Fibroblast of skin of back (primary cell): ENCODE measurements at places on chromosomes 6 and 20.

DNA sequence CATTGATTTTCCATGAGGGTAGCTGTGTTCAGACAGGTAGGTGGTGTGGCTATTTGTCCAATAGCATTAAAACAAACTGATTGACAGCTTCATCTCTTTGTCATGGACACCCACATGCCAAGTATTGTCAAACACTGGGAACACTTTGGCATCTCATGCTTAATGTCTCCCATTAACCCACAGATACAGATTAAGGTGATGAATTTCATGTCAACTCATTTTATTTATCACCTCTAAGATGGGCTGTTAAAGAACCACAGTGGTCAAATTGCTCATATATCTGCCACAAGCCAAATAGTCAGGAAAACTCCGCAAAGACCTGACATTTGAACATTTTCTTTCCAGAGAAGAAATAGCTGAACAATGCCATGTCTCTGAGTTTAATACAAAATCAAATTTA lies 139.1 kb upstream of the SPTLC3 start:
- DNase-seq, result no peak

DNA sequence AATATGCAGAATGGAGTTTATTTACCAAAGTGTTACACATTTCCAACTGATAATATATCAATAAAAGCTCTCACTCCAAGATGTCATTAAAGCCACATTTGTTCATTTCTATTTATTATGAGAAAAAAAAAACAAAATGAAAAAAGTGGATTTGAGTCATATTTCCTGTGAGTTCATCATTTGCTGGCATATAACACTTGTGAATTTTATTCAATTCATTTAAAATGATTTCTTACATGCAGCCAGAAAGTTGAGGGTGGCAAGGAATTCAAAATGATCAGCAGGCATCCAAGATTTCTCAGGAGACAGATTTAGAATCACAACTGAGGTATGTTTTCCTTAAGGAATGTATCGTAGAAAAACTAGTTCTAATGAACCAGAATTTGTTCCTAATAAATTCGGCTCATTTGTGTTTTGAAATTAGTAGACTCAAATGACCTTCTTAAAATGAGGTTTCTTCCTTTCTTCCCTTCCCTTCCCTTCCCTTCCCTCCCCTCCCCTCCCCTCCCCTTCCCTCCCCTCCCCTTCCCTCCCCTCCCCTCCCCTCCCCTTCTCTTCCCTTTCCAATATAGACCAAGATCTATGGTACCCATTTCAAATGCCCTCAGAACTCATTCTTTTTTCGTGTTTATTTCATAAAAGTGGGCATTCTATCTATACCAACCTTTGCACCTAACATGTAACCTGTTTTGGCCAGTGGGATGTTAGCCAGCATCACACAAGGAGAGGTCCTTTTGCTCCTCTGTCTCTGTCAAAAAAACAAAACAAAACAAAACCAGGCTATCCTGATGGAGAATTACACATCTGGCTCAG lies 357.9 kb upstream of the TSHZ2 start:
- DNase-seq, result peak; percentile 44

GRCh38 chr6:41002168-41002567 lies 36.9 kb downstream of the UNC5CL start:
- DNase-seq, result no peak

- DNase-seq, result no peak
Observed at GRCh38 chr6:16712255-16712930, 48.9 kb downstream of the ATXN1 start.

DNA sequence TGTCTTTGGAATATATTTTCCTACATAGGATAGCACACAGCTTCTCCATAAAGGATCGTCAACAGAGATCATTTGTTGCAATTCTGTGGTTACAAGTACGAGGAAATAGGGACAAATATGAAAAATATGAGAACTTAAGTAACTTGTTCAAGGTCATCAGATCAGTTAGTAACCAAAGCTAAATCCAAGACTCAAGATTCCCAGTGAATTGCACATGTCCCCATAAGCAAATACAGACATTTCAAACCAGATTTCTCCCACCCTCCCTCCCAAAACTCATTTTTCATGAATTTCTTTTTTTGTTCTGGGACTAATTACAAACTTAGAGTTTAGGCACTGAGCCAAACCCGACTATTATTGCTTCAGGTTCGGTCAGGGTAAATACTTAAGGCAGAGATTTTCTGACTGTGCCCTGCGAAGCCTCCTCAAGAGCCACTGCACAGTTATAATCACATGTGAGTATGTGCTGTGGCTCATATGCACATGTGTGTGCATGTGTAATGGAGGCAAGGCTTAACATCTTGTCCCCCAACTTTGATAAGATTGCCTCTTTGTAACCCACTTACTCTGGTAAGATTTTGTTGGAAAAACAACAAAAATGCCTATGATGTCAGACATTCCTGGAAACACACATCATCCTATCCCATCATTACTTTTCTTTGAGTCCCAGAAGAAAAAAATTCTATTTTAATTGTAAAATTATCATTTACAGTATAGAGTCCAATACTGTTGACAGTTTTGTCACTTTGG lies 216.2 kb downstream of the CD83 start:
- DNase-seq, result peak; percentile 67

DNA sequence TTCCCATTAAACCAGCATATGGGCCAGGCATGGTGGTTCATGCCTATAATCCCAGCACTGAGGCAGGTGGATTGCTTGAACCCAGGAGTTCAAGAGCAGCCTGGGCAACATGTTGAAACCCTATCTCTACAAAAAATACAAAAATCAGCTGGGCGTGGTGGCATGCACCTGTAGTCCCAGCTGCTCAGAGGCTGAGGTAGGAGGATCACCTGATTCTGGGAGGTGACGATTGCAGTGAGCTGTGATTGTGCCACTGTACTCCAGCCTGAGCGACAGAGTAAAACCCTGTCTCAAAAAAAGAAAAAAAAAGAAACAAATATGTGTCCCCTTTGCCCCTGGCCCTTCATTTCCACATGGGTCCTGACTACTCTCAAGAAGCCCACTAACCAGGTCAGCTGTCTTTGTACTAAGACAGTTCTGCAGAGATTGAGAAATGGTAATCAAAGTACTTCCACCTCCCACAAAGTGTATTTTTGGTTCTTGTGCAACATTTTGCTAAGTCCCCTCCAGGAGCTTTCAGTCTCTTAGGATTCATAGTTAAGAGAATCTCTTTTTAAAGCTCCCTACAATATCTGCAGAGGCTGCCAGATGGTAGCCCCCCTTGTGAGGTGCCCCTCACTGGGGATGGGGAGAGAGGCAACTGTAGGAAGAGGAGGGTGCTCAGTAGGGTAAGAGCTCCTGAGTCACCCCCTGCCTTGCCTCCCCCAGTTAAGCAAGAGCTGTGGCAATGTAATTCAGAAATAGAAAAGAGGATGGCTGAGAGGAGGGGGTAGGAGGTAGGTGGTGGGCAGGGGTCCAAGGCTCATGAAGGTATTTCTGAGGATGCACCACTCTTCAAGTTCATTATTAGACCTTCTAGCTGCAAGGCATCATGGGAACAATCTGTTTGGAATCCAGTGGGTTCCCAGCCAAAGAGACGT lies 16.5 kb upstream of the WFDC2 start:
- no peak for DNase-seq

DNA sequence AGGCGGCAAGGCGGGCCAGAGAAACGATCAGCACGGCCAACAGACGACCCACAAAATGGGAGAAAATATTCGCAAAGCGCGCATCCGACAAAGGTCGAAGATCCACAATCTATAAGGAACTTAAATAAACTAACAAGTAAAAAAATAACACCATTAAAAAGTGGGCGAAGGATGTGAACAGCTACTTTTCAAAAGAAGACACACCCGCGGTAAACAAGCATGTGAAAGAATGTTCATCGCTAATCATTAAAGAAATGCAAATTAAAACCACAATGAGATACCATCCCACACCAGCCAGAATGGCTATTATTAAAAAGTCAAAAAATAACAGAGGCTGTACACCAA lies 117.8 kb upstream of the SIRPA start:
- DNase-seq, result no peak

DNA sequence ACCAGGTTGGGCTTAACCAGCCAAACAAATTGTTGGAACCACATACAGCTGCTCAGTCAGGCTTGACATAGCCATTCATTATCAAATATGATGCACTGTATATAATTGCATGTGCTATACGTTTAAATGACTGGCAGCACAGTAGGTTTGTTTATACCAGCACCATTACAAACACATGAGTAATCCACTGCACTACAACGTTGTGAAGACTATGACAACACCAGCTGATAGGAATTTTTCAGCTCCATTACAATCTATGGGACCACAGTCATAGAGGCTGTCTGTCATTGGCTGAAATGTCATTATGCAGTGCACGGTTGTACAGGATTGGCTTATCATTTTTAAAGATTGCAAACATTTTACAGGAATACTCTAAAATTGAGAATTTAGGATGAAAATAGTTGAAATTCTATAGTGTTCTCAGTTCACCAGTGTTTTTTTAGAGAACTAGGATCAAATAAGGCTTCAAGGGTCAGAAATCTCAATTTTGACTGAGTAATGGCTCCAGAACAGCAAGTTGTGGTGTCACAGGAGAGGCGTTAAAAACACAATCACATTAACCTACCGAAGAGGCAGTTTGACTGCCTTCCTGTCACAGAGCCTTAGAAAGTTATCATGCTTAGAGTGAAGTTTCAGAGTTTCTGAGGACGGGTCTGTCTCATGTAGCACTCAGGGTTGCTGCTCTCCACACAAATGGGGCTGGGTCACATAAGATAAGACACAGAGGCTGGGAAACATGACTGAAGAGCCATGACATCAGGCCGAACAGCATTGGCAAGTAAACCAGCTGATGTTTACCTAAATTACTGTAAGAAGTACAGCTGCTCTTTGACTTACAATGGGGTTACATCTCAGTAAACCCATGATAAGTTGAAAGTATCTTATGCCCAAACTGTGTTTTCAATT lies 60.7 kb upstream of the SMLR1 start:
- DNase-seq, result no peak

DNA sequence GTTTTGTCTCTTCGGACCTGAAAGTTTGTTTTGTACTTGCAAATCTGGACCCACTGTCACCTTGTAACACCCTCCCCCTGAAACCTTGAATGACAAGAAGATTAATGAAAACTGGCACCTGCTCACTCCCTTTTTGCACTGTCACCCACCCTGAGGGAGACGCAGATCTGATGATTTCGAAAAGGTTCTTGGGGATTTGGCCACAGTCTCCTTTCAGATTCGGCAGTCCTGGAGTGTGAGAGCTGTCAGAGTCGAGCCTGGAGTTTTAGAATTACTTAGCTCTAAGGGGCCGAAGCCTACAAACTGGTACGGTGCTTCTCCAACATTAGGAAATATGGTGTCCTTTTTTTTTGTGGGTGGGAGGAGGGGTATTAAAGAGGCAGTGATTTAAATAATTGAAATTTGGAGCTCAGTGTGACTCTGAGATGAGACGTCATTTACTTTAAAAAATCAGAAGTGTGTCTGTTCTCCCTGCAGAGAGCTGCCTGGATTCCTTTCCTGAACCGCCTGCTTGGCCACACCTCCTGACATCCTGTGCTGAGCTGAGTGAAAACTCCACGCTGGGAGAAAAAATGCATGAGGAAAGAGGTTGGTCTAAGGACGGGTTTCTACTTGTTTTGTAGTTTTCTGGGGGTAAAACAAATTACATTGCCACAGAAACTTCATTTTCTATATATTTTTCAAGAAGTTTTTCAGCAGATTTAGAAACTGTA lies 447.0 kb upstream of the CDH4 start:
- DNase-seq, result no peak

DNA sequence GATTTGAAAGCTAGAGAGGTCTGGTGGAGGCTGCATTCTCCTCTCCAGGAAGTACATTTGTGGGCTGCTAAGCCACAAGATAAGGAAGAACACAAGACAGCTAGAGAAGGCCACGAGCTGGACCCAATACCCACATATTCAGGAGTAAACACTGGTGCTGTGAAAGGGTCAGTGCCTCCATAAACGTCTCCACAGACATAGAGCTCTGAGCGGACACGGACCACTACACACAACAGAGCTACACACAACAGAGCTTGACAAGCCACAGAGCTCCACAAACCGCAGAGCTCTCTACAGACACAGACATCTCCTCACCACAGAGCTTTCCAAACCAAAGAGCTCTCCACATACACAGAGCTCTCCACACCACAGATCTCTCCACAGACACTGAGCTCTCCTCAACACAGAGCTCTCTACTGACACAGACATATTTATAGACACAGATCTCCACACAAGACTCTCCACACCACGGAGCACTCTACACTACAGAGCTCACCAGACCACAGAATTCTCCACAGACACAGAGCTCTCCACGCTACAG lies 51.9 kb downstream of the ERMARD start:
- DNase-seq, result no peak

DNA sequence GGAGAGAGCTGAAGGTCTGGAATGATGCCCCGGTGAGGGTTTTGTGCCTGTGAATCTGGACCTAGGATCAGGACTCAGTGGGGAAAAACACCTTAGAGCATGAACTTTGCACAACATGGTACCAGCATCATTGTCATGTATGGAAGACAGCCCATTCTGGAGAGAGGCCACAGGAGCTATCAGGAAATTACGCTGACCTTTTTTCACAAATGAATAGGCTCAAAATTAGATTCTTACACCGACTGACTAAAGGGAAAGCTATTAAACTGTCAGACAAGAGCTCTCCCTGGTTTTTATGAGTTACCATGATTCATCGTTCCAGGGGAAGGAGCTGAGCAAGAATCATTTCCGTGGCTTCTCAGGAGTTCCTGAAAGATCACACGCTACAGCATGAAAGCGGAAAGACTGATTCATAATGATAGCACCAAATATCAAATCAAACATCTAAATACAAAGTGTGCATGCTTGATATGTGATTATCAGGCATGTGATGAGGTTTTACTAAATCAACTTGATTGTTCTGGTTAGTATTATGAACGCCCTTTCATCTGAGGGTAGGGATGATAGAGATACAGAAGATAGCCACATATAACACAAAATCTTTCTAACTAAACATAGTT lies 224.9 kb upstream of the SMLR1 start:
- peak; percentile 98 for DNase-seq

DNA sequence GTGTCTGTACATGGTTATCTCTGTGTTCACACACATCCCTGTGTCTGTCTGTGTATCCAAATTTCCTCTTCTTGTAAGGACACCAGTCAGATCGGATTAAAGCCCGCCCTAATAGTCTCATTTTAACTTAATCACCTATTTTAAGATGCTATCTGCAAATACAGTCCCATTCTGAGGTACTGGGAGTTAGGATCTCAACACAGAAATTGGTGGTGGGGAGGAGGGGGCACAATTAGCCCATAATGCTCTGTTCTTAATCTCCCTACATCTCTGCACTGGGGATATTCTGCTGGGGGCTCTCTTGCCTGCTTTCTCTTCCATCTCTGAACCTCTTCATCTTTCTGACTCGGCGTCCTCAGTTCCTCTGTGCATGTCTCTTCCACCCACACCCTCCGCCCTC lies 320.7 kb downstream of the CDC5L start:
- no peak for DNase-seq
